ENCODE measurements at places on chromosomes 3 and 15. TPM values are rescaled to one million over a fixed set of nuclear protein-coding genes. Genes with fewer than 3 reads are reported as not detected.

Gene HIGD1A
- 63.7 TPM for total RNA-seq

GRCh38 chr15:62549345-62549970, 384.4 kb upstream of the C2CD4B start:
- peak; percentile 10 for DNase-seq
- no peaks in the 10 kb centered on the region for H3K36me3 ChIP-seq
- H3K4me1 ChIP-seq = no peaks in the 10 kb centered on the region
- H3K27me3 ChIP-seq = peaks cover 11% of the 10 kb centered on the region
- no peak overlapping the region for H3K4me3 ChIP-seq

Gene TRAT1
- total RNA-seq = 20.7 TPM

Gene CEP63
- 23.7 TPM for total RNA-seq

GRCh38 chr3:38560284-38560683, 64.1 kb downstream of the EXOG start:
- H3K4me3 ChIP-seq = no peak overlapping the region
- no peak for DNase-seq
- no peaks in the 10 kb centered on the region for H3K4me1 ChIP-seq
- H3K27me3 ChIP-seq = no peaks in the 10 kb centered on the region
- no peak overlapping the region for H3K27ac ChIP-seq

DNA sequence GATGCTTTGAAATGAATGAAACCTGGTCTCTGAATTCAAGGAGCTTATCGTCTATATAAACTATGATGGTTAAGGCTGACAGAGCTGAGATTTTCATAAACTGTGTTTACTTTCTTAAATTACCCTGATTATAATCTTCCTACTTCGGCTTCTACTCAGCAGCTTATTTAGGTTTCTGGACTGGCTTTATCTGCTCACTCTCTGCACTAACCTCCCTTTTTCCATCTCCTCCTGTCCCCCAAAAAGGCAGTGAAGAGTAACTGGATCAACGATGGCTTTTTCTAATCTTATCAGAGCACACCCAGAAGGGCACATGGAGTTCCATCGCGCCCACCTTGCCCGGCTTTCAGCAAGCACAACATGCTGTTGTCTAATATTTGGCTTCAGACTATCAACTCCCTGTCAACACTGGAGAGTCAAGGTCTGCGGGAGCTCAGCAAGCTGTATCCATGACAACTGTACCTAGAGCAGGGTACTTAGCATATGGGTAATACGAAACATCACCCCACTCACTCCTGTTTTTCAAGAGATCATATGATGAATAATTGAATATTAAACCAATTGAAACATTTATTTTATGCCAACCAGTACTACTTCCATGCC, 417.3 kb downstream of the GABRB3 start:
- H3K27me3 ChIP-seq = no peaks in the 10 kb centered on the region
- no peak for DNase-seq
- H3K36me3 ChIP-seq = no peaks in the 10 kb centered on the region
- H3K27ac ChIP-seq = no peak overlapping the region
- H3K4me3 ChIP-seq = no peak overlapping the region

DNA sequence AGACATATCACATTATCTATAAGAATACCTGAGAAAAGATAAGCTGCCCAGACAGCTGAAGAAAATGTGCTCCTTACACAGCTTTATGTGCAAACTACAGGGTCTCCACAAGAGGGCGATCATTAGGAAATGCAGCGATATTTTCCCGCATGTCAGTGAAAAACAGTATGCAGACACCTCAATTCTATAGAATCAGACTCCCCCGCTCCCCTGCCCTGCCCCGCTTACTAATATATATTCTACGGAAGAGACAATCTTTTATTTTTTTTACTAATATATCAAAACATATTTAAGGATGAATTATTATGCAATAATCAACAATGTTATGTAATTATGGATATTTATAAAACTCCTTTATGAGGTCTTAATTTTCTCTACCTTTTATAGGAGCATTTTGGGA, 681.3 kb downstream of the ROBO1 start:
- H3K27ac ChIP-seq = no peak overlapping the region
- H3K27me3 ChIP-seq = no peaks in the 10 kb centered on the region
- H3K4me3 ChIP-seq = no peak overlapping the region

DNA sequence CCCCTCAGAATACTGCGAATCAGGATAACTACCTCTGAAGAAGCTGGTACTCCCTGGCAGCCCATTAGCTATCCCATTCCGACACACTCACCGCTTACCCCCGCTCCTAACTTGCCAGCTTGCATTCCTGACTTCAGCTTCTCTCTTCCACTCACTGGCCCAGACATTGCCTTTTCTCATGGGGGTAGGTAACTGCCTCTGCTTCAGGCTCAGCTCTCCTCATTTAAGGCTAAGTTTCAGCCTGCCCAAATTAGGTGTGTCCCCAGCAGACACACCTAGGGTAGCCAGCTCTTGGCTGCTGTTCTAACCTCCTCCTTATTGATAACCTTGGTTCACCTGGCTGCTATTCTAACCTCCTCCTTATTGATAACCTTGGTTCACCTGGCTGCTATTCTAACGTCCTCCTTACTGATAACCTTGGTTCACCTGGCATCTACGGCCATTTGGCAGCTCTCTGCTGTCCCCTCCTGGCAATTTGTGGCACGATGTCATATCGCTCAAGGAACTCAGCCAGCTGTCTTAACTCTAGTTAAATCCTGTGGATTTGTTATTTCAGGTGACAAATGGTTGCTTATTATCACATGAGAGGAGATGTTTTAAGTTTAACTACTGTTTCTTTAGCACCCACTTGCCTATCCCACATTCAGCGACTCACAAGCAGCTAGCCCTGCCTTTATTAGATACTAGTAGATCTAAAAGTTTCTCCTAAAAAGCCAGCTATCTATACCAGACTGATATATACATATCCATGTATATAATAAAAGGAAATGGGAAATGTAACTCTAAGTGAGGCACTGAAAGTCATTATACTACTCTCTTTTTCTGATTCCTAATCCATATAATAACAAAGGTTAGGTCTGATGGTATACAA, 106.5 kb upstream of the ACP3 start:
- H3K36me3 ChIP-seq = no peaks in the 10 kb centered on the region
- no peak overlapping the region for H3K4me3 ChIP-seq
- H3K27ac ChIP-seq = no peak overlapping the region
- H3K4me1 ChIP-seq = no peaks in the 10 kb centered on the region
- peaks cover 14% of the 10 kb centered on the region for H3K27me3 ChIP-seq

DNA sequence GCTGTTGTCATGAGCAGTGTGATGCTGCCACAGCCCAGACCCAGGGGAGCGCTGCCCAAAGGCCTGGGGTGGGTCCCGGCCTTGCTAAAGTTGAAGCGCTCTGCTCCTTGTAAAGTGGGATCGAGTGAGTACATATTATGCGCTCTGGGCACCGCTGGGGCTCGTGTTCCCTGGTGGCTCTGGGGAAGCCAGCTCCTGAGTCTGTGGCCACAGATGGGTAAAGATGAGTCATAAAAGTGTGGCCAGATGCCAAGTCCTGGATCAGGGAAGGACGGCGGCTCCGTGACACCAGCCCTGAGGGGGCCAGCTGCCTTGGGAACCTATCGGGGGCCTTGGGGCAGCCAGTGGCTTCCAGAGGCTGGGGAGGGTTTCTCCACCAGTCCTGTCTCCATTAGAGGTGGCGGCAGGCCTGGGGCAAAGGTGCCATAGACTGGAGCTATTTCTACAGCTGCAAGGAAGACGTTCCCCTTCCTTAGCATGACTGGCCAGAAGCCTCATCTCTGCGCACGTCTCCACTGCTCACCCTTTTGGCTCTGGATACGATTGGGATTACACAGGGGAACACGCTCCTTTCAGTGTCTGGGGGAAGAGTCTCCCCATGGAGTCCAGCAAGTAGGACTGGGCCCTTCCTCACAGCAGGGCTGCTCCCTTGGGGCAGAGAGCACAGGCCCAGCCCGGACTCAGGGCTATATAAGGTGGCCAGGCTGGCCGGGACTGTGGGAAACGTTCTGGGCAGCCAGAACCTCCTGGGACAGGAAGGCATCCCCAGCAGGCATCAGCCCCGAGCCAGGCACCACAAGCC, 1.2 kb upstream of the ITIH4 start:
- no peaks in the 10 kb centered on the region for H3K4me1 ChIP-seq
- H3K36me3 ChIP-seq = no peaks in the 10 kb centered on the region
- no peak overlapping the region for H3K4me3 ChIP-seq

- no peaks in the 10 kb centered on the region for H3K27me3 ChIP-seq
- no peak overlapping the region for H3K4me3 ChIP-seq
- peaks cover 26% of the 10 kb centered on the region for H3K4me1 ChIP-seq
- H3K27ac ChIP-seq = no peak overlapping the region
Measured at GRCh38 chr15:90203922-90204321, 2.8 kb downstream of the SEMA4B start.

Gene CACNA2D3
- not detected for total RNA-seq

- no peak overlapping the region for H3K27ac ChIP-seq
- H3K36me3 ChIP-seq = no peaks in the 10 kb centered on the region
- no peak overlapping the region for H3K4me3 ChIP-seq
- peaks cover 18% of the 10 kb centered on the region for H3K27me3 ChIP-seq
Measured at GRCh38 chr15:31934821-31935220, 95.5 kb upstream of the CHRNA7 start.

DNA sequence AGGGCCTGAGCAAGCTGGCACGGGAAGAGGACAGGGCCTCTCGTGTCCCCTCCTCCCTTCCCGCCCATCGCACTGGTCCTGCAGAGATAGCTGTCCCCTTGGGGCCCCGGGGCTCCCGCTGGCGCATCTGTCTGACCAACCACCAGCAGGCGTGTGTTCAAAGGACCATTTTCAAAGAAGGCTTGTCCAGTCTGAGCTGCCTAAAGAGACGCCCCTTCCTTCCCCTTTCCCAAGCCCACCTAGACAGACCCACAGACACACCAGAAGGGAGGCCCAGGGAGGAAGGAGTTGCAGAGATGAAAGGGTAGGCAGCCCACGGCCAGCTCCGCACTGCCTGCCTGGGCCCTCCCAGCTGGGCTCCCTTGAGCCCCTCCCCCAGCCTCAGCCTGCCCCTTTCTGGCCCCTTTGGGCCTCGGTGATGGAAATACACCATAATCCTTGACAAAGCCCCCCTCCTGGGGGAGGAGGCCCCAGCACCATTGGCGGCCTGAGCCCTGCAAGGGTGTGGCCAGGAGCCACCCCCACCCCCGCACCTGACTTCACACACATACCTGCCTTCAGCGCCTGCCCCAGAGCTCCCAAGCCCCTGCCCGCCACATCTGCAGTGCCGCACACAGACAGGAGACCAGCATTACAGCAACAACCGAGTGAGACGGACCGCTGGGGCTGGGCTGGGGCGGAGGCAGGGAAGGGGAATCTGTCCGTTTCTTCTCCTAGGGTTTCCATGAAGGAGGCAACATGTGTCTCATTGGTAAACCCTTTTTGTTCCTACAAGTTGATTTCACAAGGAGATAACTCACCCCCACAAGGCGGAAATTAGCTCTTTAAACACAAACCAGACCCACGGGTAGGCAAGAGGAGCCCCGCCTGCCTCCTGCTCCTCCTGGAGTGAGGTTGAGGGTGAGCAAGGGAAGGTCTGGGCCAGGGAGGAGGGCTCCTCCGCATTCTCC, at the start of gene STRA6:
Gene STRA6, minus strand, starts transcription at position 336 of the 950 bp plus-strand sequence. CDS start 520 bp downstream, outside the sequence.
- H3K4me3 ChIP-seq = no peak within 1 kb of the TSS
- H3K27ac ChIP-seq = no peak within 1 kb of the TSS
- DNase-seq = no peak
- peaks cover 10% of the 10 kb centered on the region for H3K27me3 ChIP-seq
- H3K4me1 ChIP-seq = no peaks in the 10 kb centered on the region

DNA sequence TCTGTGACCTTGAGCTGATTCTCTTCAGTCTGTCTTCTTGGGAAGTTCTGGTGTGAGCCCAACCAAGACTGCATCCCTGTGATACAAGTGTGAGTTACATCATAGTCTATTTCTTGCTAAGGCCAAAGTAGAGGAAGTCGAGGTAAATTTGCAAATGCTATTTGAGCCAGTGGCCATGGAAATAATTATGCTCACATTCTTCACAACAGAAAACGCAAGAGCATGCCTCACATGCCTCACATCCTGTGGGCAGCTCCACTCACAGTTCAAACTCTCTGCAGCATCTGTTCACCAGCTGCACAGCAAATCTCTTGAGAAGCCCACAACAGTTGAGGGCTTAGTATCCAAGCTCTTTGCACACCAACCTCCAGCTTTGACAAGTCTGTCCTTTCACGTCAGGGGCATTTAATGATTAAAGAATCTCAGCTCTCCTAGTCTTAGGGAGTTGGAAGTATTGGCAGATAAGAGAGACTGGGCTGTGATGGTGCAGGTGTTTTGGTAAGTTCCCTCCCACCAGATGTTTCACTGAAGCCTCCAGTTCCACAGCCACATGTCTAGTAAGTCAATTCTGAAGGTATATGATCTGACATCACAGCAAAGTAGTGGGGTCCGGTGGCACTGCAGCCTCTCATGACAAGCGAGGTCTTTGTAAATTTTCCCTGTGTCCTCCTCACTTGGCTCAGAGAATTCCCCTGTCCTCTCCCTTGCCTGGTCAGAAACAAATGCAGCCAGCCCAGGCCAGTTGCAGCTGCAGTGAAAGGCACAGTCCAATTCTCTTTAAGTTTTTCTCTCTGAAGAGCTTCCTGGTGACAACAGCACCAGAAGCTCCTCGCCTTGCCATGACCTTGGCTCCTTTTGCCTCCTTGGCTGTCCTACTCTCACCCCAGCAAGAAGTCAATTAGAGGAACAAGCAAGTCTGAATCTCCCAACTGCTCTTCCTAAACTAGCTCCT, 166.1 kb downstream of the SSR3 start:
- H3K27ac ChIP-seq = no peak overlapping the region
- peaks cover 3% of the 10 kb centered on the region for H3K27me3 ChIP-seq
- no peak for DNase-seq
- H3K4me3 ChIP-seq = no peak overlapping the region
- H3K36me3 ChIP-seq = no peaks in the 10 kb centered on the region
- no peaks in the 10 kb centered on the region for H3K4me1 ChIP-seq

- H3K36me3 ChIP-seq = no peaks in the 10 kb centered on the region
- no peak overlapping the region for H3K4me3 ChIP-seq
- no peak for DNase-seq
Measured at GRCh38 chr3:194738254-194739093, 52.8 kb downstream of the FAM43A start.

DNA sequence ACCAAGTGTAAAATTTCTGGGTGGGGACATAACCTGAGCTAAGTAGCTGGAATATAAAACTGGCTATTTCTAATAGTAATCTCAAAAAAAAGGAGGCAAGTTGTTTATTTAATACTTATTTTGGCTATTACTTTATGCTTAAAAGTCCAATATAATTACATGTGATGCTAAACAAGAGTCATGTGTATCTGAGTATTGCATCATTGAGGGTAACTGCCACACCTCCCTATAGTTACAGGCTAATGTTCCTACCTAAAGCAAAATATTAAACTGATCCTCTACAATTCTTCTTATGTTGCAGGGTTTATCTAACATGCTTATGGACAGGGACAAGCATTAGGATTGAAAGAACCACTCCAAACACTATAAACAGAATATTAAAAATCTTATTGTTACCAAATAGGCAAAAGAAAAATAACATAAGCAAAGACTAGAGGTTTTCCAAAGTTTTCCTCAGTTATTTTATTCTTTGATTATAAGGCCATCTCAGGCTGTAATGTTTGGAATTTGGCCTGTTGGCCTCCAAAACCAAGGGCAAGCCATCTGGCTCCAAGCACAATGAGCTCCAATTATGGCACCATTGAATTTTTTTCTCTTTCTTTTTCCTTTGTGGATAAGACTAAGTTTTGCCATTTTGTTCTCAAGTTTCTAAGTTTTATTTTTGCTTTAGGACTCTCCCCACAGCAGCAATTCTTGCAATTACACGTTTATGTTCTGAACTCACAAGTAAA, 75.8 kb upstream of the ABI3BP start:
- DNase-seq = no peak
- H3K36me3 ChIP-seq = no peaks in the 10 kb centered on the region
- peaks cover 22% of the 10 kb centered on the region for H3K27me3 ChIP-seq
- no peak overlapping the region for H3K4me3 ChIP-seq

Gene SUMF1
- total RNA-seq = 5.1 TPM

Gene ROPN1B
- total RNA-seq = not detected
